ENCODE measurements at places on chromosomes 5 and 9. TPM values are rescaled to one million over a fixed set of nuclear protein-coding genes. Genes with fewer than 3 reads are reported as not detected.
A peak's percentile ranks its signal among the peaks of the same experiment; 100 is the strongest.

DNA sequence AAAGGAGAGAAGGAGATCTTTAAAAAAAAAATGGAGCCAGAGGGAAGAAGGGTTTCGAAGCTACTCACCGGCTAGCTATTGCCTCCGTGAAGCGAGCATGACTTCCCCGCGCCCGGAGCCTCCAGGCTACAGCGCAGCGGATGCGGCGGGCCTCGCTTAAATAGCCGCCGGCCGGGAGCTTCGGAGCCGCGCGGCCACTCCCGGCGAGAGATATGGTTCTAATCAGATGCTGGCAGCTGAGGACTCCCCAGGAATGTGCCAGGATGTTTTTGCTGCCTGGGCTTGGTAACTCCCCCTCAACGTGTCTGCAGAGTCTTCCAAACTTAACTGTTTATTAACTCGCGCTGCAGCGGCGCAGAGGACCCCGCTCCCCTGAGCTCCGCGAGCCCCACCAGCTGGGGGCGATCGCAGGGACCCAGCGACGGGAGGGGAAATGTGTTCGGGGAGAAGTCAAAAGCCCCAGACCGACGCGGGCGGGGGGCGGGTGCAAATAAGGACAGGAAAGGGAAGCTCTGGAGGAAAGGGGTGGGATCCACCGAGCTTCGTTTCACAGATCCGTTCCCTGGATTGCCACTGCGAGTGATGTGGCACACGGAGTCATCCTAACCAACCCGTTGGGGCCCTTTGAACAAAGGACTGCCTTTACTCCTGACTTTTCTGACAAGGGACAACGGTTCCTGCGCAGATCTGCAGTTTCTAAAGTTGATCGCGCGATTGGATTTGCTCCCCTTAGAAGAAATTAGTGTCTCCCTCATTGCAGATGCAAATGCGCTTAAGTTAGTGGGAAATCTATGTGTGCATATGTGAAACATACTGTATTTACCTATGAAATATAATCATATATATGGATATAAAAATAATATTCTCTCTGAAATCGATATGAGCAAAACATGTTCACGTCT is at the start of gene DAB2:
Gene DAB2, minus strand, starts transcription at position 245 of the 902 bp plus-strand sequence. CDS start 30,660 bp downstream, outside the sequence.
- peak; percentile 80 for DNase-seq

- DNase-seq: no peak
These were observed 157.1 kb downstream of the ATP10B start for GRCh38 chr5:160694896-160695295.

- DNase-seq: no peak
These were observed 175.6 kb downstream of the TMEM161B start for GRCh38 chr5:88092958-88093605.

GRCh38 chr5:7683753-7684152 is 167.2 kb downstream of the CFAP90 start:
- DNase-seq: no peak

GRCh38 chr5:145902421-145902820 is 29.6 kb upstream of the GRXCR2 start:
- DNase-seq: no peak

GRCh38 chr9:124411514-124412227 is 3.6 kb downstream of the PSMB7 start:
- no peak for DNase-seq

GRCh38 chr5:133902511-133903118 is 65.8 kb downstream of the C5orf15 start:
- DNase-seq: no peak

- no peak for DNase-seq
These were observed 269.9 kb upstream of the MSX2 start for GRCh38 chr5:174454464-174454863.

GRCh38 chr9:124296796-124297550 is 39.2 kb downstream of the NEK6 start:
- no peak for DNase-seq

DNA sequence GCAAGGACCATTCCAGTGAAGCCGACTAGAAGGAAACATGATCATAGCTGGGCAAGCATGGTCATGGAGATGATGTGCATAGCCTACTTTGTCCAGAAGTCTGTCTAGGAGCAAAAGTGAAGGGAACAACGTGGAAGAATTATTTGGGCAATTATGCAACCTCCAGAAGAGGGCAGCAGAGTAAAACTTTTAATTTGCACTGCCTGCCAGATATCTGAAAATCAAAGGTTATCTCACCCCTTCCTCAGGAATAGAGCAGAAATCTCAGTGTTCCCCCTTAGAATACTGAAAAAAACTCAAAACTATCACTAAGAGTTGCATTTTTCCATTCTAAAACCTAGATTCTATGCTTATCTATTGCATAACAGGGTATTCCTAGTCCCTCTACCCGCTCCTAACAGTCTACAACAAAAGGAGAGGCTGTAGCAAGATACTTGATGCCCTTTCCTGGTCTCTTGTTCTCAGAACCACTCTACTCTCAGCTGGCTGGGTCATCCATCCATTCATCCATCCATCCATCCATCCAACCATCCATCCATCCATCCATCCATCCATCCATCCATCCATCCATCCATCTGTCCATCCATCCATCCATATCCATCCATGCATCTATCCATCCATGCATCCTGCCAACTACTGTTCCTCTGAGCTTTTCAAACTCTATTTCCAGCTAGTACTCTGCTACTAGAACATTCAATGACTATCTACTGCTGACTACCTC is 8.4 kb upstream of the SETD9 start:
- no peak for DNase-seq

- DNase-seq: peak; percentile 21
These were observed 102.2 kb downstream of the KLF4 start for GRCh38 chr9:107387409-107387808.

- no peak for DNase-seq
These were observed 70.3 kb upstream of the ASTN2 start for GRCh38 chr9:117485176-117485575.

- DNase-seq: no peak
These were observed 34.3 kb downstream of the MAP3K1 start for GRCh38 chr5:56849671-56850070.

DNA sequence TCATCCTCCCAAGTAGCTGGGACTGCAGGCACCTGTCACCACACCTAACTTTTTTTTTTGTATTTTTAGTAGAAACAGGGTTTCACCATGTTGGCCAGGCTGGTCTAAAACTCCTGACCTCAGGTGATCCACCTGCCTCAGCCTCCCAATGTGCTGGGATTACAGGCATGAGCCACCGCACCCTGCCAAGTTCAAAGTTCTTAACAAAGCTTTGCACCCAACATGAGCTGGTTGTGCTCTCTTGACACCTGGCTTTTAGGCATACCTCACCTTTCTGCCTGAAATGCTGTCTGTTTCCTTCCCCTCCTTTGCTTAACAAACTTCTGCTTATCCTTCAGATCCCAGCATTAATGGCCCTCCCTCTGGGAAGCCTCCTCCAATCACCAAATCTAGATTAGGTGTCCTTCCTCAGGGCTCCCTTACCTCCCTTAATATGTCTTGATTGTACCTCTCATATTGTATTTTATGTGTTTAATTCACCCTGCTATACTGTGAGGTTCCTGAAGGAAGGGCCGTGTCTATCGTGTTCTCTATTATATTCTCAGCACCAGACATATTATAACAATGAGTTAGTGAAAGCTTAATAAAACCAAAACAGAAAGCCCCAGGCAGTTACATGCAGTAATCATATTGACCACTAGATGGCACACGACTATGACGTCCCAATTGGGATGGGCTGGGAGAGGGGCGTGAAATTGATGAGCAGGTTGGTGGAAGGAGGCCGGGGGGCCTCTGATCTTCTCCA is 62.9 kb upstream of the PPARGC1B start:
- DNase-seq: no peak

GRCh38 chr9:32832346-32832745 is 49.0 kb downstream of the TMEM215 start:
- no peak for DNase-seq

- no peak for DNase-seq
These were observed 153.6 kb downstream of the TMC1 start for GRCh38 chr9:72674961-72675360.

DNA sequence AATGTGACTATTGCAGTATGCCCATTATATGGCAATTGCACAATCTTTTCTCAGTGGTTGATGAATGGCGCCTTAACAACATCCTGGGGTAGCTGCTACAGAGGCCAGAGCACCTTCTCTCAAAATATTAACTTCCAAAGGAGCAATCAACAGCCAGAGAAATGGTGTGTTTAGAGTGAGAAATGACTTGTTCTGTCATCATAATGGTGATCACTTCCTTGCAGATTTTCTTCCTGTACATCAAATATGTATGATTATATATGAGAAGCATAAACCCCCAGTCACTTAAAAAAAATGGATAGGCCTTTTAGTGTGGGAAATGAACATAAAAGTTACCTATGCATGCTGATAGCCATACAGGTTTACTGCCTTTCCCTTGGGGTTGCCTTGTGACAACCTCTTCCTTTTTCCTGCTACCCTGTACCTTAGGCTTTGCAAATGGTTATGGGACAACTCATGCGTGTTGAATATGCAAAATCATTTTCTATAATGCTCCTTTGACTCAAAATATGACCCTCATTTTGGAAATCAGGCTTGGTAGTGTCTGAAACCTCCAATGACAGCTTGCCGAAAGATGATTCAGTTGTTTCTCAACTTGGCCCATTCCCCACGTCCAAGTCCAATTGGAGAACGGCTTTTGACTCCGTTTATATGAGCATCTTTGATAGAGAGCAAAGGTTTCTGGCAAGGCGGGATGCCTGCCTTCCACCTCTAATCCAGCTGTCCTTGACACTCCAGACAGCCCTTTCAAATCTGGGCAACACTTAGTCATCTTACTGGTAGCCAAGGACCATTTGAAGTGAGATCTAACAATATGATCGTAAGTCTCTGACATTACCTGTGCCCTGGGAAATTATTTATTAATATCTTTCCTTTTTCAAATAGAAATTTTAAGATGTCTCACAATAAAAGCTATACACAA is 69.3 kb downstream of the SLC1A1 start:
- no peak for DNase-seq

- DNase-seq: no peak
These were observed 502.8 kb downstream of the BNC2 start for GRCh38 chr9:16367605-16368231.

DNA sequence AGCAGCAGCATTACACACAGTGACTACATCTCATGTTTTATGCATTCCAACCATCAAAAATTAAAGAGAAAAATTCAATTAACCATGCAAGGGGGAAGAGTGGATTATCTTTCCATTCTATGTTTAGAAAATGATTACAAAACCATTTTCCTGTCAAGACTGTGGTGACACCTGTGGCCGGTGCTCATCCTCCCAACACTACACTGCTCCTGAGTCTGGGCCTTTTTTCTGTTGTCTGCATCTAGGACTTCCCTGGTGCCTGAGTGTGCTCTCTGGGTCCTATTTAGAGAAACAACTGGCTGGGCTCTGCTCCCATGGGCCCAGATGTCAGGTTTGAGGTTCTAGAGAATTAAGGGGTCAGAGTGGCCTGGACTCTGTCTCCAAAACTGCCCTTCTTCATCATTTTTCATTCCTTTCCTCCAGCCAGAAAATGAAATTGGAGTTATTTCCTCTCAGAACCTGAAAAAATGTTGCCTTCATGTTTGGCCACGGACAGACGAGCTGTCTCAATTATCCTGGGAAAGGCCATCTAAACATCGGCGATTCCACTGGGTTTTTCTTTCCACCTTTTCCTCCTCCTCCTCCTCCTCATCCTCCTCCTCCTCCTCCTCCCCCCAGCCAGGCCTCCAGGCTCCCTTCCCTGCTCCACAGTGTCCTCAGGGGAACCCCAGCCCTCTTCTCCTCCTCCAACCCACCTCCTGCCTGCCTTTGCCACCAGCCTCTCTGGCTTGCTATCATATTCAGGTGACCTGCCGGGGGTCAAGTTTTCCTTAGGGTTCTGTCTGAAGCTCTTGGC is 11.4 kb upstream of the ARSI start:
- no peak for DNase-seq

GRCh38 chr5:125928663-125929062 is 494.5 kb upstream of the GRAMD2B start:
- no peak for DNase-seq

GRCh38 chr5:139636975-139637408 is 11.2 kb upstream of the CXXC5 start:
- no peak for DNase-seq

DNA sequence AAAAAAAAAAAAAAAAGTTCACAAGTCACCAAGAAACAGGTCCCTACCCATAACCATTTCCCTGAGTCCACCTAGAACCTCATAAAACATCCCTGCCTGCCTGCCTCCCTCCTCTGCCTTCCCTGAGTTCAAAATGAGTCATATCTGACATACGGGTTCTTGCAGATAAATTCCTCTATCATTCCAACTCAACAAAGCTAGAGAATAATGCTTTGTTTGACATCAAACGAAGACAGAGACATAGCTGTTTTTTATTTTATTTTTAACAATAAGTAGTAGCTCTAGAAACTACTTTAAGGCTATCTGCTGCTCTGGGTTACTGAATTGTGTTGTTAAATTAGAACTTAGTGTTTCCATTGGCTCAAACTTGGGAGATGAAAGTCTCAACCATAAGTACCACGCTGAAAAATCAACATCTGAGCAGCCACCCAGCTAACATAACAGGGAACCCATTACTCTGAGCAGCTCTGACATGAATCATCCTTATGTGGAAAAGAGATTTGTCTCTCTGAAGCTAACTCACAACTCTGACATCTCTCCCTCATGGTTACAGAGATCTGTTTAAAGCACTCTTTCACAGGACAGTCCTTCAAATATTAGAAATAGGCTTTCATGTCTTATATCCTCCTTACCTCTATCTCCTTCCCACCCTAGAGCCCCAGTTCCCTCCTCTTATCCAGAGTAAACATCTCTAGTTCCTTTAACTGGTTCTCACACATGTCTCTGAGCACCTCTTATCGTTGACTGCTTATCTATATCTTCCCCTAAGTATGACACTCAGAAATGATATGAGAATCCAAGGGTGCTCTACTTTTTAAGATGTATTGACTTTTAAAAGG is 12.1 kb downstream of the TMEM245 start:
- DNase-seq: peak; percentile 37

- DNase-seq: no peak
These were observed 11.1 kb downstream of the HNRNPAB start for GRCh38 chr5:178215280-178216002.

GRCh38 chr5:138824924-138825863 is 49.9 kb downstream of the LRRTM2 start:
- DNase-seq: no peak

GRCh38 chr5:41869724-41870626 is at the start of gene OXCT1:
TSS of gene OXCT1 (minus strand) at chr5:41870425. CDS start at chr5:41870358, 67 bp downstream.
- peak; percentile 83 for DNase-seq

The RIGI gene
- 6.7 TPM for total RNA-seq

The GADD45G gene
- total RNA-seq: 21.5 TPM

The TOR2A gene
- 9.9 TPM for total RNA-seq

The NRG2 gene
- total RNA-seq: 25.5 TPM

The SPINK6 gene
- not detected for total RNA-seq

The SPRY4 gene
- 5.3 TPM for total RNA-seq

The URM1 gene
- 36.0 TPM for total RNA-seq

The DMRT3 gene
- not detected for total RNA-seq

The NTRK2 gene
- 11.3 TPM for total RNA-seq

The AQP3 gene
- total RNA-seq: 7.5 TPM

The MLANA gene
- not detected for total RNA-seq

The STK32A gene
- total RNA-seq: 9.0 TPM

The ANKRD20A1 gene
- 1.1 TPM for total RNA-seq

The GZMA gene
- total RNA-seq: 0.51 TPM

The PCDHB14 gene
- 7.2 TPM for total RNA-seq

The INSL4 gene
- total RNA-seq: not detected

The CDX1 gene
- 1.4 TPM for total RNA-seq

The KLF4 gene
- total RNA-seq: 138 TPM

Data from ovary (tissue), 10 donors.